ENCODE measurements at places on chromosomes 5 and 9.

DNA sequence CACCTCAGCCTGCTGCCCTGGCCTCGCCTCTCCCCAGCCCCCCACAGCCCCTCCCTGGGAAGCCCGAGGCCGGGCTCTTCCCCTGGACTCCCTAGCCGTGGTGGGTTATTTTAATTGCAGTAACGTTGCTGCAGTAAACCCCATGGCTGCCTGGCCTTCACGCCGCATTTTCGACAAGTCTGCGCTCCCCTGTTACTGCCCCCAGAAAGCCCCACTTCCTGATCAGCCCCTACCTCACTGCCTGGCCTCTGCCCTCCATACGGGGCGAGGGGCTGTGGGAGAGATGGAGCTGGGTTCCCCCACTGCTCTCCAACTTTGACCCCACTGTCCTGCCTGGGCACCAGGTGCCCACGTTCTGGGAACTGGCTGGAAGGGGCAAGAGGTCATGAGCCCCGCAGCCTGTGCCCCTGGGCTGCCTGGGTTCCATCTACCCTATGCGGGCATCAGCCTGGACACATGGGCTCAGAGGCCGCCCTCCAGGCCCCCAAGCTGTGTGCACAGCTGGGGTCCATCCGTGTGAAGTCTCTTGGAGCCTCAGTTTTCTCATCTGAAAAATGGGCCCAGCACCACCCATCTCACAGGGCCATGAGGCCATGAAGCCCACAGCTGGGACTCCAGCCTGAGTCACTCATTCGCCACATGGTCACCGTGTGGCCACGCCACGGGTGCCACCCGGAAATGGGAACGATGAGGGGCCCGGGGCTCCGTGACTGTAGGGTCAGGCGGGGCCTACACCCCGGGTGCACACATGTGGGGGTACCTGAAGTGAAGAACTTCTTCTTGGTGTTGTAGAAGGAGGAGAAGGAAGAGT, 11.5 kb downstream of the EGFL7 start:
- no peak for DNase-seq

GRCh38 chr9:7570107-7570720, 229.4 kb downstream of the DMAC1 start:
- DNase-seq = peak; percentile 2

GRCh38 chr9:96071076-96071814, 195.8 kb downstream of the ERCC6L2 start:
- DNase-seq = no peak

DNA sequence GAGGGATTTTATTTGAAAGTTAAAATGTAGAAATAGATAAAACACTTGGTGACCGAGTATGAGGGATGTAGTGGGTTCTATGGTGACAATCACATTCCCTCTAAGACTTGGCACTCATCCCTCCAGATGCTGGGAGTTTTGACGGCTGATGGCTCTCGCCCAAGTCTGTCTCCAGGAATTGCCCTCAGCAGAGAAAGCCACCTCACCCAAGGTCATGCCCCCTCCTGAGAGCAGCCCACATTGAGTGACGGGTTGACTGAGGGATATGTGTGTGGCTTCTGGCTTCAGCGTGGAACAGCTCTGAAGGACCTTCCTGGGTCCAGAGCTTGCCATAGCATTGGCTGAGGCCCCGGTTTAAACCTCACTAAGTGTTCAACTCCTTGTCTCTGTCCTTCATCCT, 19.4 kb downstream of the CAVIN4 start:
- no peak for DNase-seq

DNA sequence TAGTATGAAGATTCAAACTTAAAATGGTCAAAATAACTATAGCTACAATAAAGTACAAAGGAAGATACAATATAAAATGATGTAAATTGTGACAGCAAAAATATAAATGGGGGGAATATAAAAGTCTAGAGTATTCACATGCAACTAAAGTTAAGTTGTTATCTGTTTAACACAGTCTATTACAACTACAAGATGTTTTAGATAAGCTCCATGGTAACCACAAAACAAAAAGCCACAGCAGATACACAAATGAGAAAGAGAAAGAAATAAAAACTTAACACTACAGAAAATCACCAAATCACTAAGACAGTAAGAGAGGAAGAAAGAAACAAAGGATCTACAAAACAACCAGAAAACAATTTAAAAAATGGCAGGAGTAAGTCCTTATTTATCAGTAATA, 17.0 kb upstream of the SH3TC2 start:
- DNase-seq = no peak

DNA sequence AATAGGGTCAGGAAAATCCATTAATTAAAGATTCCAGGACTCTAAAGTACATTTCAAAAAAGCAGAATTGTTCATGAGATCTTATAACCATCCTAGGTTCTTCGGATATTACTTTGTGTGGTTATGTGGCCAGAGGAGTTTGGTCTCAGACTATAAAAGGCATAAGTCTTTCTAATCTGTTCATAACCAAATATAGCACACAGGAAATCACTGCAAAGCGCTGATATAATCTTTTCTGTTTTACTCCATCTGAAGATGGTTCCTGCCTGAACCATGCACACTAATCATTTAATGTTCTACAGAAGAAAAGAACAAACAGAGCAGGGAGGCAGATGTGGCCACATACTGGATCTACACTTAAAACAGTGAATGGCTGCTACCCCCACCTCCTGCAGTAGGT, 182.8 kb downstream of the SEMA5A start:
- no peak for DNase-seq

GRCh38 chr9:117696154-117696553, 8.0 kb upstream of the TLR4 start:
- no peak for DNase-seq

GRCh38 chr9:38680837-38681445, 39.0 kb downstream of the FAM240B start:
- DNase-seq = no peak

DNA sequence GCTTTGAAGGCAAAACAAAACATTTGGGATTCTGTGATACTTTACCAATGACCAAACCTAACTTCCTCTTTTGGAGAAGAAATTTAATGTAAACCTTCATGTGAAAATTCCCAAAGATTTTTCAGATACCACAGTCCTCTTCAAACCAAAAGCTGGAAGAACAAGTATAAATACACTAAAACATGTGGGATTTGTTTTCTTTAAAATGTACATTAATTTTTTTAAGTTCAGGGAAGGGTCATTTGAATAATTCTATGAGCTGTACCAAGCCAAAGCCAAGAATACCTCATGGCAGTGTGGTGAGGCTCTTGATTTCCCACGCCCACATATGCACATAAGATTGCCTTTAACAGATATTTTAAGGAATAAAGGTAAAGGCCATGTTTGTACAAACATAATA, 28.4 kb upstream of the ITGA1 start:
- no peak for DNase-seq

DNA sequence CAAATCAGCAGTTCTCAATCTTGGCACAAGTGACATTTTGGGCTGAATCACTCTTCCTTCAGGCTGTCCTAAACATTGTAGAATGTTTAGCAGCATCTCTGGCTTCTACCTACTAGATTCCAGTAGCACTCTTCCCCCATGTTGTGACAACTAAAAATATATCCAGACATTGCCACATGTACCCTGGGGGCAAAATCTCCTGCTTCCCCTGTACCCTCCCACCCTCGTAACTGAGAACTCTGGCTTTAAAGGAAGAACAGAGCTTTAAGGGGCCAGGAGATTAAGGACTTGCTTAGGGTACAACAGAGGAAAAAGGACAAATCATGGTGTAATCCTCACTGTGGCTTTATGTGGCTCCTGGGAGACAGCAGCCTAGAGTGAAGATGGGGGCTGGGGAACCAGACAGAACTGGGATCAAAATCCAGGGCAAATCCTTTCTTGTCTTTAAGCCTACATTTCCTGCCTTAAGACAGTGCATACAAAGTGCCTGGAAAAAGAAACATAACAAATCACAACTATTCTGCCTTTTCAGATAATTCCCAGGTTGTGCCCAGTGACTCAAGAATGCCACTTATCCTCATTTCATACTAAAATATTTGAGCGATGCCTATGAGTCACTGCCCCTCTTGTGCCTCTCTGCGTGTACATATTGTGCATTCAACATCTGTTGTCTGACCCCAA, 109.3 kb downstream of the DAPK1 start:
- no peak for DNase-seq

DNA sequence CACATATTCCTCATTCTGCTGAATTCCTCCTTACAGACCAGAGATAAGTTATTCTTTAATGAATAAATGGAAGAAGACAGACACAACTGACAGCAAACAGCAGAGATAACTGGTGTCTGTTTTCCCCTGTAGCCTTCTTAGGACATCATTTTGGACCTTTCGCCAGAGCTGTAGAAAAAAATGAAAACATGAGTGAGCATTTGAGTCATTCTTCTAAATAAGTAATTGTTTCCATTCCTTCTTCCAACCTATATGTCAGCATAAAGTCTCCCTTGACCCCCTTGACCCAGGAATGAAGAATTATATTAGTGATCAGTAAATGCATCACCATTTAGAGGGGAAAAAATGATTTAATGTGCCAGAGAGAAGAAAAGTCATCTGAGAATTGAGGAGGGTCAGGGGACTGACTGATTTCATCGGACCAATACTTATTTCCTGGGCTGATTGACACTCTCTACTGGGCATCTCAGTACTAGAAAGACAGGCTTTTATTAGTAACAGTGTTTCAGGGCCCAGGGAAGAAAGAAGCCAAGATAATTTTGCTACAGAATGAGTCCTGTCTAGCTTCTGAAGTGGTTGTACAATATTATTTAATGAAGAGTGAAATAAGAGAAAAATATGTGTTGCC, 597.0 kb downstream of the PSAT1 start:
- DNase-seq = no peak

GRCh38 chr5:149134778-149135500, 6.4 kb upstream of the ABLIM3 start:
- no peak for DNase-seq

DNA sequence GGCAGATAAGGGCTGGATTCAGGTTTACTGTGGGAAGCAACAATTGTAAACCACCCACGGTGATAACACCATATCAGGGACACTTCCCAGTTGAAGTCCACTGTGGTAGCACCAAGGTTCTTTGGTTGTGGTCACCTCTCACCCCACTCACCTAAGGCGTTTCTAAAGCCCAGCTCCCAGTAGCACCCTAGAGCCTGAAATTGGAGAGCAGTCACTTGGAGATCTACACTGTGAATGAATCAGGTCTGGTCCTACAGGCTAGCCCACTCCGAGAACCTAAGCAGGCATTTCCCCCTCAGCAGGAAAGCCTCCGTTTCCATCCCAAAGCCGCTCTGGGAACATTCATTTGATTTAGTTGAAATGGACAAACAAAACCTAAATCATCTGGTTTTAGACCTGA, 191.3 kb downstream of the TTC39B start:
- no peak for DNase-seq

All from C1 segment of cervical spinal cord (tissue), 14 donors.